ENCODE measurements at places on chromosomes 1 and 21.

DNA sequence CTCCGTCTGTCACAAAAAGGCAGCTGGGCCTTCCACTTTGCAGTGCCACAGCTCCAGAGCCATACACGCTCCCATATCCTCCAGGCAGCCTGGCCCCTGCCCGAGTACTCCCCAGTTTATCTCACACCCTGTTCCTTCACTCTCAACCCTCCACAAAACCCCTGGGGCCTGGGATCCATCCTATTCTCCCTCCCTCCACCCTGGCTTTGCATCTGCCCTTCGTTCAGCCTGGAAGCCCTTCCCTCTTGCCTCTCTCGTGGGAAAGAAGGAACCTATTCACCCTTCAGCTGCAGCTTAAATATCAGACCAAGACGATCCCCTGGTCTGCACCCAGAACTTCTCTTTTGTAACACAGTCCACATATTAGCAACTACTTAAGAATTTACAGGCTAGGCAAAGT lies 56.7 kb downstream of the CAMK2N1 start:
- no peak for DNase-seq

DNA sequence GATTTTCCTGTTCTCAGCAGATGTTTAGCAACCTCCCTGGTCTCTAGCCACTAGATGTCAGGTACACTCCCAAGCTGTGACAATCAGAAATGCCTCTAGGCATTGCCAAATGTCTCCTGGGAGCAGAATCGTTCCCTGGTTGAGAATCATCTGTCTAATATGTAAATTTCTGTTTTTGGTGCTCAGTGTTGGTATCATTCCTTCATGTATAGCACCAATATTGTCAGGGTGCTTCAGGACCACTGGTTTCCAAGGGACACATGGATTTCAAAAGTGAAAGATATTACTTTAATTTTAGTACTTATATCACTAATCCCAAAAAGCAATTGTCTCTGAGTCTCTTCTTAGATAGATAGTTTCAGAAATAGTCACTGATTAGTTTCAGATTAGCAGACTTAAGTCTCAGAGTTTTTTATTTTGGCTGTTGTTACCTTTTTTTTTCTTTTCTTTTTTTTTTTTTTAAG lies 160.1 kb downstream of the PTPRC start:
- no peak for DNase-seq

- no peak for DNase-seq
These were observed 81.2 kb downstream of the TGFB2 start for GRCh38 chr1:218426343-218426657.

GRCh38 chr1:206556750-206557635 lies 49.7 kb downstream of the RASSF5 start:
- peak; percentile 72 for DNase-seq

- no peak for DNase-seq
These were observed 314.4 kb upstream of the RUNX1 start for GRCh38 chr21:35363458-35363857.

GRCh38 chr1:92211166-92211565 lies 6.5 kb upstream of the C1orf146 start:
- no peak for DNase-seq

- no peak for DNase-seq
These were observed 39.7 kb downstream of the UBE2U start for GRCh38 chr1:64242895-64243756.

- no peak for DNase-seq
These were observed 20.6 kb downstream of the ETNK2 start for GRCh38 chr1:204130981-204131892.

DNA sequence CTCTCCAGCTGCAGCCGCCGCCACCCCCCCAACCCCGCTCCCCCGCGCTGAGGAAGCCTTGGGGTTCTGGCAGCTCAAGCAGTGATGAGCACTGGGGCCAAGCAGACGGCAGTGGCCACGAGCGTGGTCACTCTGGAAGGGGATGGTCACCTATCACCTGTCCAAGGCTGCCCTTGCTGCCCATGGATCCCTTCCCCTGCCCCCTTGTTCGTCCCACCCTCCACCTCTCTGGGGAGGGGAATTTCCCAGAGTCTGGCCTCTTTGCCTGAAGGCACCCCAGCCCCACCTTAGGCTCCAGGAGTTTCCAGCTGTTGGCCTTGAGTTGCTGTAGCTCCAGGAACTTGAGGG lies 7.2 kb upstream of the SMIM12 start:
- DNase-seq, result no peak

GRCh38 chr1:51907079-51907702 lies 28.7 kb upstream of the NRDC start:
- DNase-seq, result no peak

- DNase-seq, result no peak
These were observed 7.2 kb downstream of the C1orf35 start for GRCh38 chr1:228095938-228096337.

DNA sequence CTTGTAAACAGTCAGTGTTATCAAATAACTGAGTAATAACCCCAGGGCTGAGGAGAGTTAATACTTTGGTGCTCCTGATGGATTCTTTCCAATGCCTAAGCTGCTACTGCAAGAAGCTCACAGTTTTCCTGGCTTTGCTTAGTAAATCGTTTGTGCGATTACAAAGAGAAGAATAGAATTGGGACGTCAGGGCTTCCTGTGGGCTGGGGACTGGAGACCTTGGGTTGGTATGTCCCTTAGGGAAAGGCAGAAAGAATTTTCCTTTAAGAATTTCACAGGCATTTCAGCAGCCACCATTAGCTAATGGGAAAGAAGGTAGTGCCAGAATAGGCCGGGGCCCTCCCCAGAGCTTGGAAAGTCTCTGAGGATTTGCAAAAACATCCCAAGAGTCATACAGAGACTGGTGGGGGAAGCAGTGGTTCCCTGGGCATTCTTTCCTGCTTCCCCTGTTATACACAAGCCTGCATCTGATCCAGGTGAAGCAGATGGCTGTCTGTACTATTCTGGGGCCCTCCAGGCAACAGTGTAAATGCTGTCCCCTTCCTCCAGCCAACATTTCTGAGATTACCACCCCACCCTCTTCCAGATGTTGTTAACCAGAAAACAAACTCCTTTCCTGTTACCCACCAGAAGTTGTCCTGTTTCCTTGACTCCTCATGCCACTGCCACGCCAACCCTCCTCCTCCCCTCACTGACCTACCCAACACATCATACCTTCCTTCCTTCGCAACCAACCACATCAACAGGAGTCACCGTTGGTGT lies 40.2 kb downstream of the PLXNA2 start:
- no peak for DNase-seq

DNA sequence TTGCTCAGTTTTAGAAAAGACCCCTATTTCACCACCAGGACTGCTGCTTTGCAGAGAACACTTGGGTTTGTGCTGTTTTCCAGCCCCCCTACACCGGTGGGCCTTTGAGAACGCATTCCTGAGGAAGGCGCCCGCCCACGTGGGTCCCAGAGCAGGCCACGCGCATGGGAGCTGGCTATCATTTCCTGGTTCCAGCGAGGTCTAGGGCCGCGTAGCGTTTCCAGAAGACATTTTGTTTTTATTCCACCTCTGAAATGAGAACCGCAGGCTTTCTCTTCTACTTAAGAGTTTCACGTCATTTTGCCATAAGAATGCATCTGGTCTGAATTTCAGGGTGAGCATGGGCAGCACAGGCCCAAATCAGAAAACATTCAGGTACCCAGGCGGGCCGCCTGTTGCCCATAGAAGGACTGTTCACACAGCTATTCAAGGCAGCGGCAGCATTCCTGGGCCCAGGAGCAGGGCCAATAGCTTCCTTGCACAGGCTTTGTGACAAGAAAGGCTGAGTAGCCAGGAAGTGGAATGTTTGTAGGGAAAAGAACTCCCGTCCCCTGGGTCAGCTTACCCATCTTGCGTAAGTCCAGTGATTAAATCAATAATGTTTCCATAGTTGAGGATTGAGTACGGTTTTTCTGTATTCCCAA lies 1.4 kb upstream of the KLHL21 start:
- no peak for DNase-seq

- DNase-seq, result no peak
These were observed 5.3 kb downstream of the UTS2 start for GRCh38 chr1:7847599-7847998.

GRCh38 chr1:187854457-187854856 lies 1025.7 kb downstream of the PLA2G4A start:
- no peak for DNase-seq

DNA sequence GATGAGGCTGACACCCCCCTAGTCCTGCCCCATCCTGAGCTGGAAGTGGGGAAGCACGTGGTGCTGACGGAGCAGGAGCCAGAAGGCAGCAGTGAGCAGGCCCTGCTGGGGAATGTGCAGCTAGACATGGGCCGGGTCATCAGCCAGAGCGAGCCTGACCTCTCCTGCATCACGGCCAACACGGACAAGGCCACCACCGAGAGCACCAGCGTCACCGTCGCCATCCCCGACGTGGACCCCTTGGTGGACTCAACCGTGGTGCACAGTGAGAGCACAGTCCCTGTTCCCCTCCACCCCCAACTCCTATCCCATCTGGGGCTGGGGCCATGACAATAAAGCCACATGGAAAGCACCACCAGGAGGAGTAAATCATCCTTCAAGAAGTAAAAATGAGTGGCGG lies 250.2 kb downstream of the CACNA1E start:
- DNase-seq, result no peak

DNA sequence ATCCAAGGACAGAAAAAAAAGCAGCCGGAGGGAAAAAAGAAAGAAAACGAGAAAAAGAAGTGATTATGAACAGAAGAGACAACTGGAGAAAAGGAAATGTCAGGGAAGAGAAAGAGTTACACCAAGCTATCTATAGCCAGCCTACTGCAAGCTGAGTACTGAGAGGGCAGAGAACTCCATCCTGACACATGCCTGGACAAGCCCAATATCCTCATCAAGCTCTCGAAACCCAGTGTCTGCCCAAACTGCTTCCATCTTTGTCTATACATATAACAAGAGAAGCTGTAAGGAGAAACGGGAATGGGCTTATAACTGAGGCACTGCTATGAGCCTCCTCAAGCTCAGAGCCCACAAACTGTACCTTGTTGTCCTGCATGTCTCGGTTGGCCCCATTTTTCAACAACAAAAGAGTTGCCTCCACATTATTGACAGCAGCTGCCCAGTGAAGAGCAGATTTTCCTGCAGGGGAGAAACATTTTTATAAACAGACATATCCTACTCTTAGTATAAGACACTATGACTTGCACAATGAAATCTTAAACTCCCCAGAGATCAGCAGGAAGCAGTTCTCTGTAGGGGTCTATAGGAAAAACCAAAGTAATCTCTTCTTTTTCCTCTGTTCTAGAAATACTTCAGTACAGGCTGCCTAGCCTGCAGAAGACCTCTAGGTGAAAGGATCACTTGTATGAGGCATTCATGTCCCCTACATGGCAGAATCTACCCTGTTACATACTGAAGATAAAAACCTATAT lies 21.2 kb upstream of the ADAM30 start:
- DNase-seq, result no peak

- no peak for DNase-seq
These were observed 10.2 kb upstream of the ALDH4A1 start for GRCh38 chr1:18912550-18912949.

- no peak for DNase-seq
These were observed 82.3 kb downstream of the ITPKB start for GRCh38 chr1:226656601-226657277.

GRCh38 chr1:225626698-225627097 lies 26.2 kb downstream of the ENAH start:
- no peak for DNase-seq

- DNase-seq, result no peak
These were observed 38.6 kb downstream of the PAPPA2 start for GRCh38 chr1:176501599-176501998.
